ENCODE measurements at places on chromosomes 5 and 9.

DNA sequence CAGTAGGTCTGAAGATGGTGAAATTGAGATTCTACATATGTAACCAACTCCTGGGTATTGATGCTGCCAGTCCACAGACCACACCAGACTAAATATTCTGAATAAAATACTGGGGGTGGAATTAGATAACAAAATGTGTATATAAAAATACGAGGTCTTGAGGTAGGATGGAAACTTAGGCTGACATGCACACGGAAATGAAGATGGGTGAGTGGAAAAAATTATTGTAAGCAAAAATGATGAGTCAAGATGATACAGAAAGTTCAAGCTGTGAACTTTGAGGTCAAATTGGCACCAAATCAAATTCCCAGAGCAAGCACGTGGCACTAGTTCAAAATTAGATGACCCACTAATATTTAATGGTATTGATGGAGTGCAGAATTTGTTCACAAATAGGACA, 713.4 kb upstream of the ACO1 start:
- no peak for DNase-seq

- DNase-seq, result no peak
Observed at GRCh38 chr9:97705354-97705950, 8.3 kb upstream of the XPA start.

GRCh38 chr5:150582241-150583109, 58.0 kb upstream of the SYNPO start:
- peak; percentile 62 for DNase-seq

GRCh38 chr5:133950821-133951612, 17.4 kb downstream of the C5orf15 start:
- DNase-seq, result no peak

DNA sequence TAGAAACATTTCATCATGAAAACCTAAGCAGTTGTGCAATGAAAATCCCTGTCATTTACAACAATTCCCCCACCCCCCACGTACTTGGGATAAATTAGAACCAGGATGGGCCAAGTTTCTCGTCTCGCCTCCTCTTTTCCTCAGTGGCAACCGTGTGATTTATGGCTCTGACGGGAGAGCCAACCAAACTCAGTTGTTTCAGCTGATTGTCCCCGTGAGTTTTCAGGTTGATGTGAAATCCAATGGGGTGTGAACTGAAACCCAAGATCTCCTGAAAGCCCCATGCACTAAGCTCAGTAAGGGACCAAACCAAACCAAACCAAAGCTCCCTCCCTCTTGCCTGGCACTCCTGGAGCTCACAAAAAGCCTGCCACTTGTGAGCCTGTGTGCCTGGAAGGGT, 138.7 kb upstream of the SLC24A2 start:
- DNase-seq, result no peak

DNA sequence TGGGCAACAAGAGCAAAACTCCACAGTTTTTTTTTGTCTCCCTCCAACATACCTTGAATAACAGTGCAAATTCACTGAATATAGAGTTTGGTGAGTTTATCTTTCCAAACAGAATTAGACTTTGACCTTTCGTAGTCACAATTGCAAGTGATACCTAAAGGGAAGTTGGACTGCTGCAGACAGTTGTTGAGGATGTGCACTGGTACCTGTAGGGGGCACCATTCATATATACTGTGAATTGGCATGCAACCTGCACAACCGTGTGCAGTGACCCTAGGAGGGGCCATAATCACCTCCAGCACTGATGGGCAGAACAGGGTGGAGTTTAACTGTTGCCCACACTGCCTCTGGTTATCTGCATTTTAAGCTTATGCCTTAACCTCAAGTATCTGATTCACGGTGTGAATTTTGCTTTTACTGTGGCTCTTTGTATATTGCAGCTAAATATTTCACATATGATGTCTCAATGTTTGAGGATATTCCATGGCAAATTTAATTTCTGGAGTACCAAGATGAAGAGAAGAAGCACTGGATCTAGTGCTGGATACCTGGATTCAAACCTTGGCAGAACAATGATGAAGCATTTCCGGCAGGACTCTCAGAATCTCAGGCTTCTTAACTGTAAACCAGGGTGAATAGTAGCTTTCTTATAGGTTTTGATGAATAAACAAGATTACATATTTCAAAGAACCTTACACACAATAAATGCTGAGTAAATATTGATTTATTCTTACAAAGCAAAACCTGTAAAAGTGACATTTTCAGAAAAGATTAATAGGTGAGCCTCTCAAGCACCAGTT, 144.3 kb downstream of the ACTBL2 start:
- peak; percentile 71 for DNase-seq

Data from HepG2 (cell line).